Spinal cord (tissue), 10 donors: ENCODE measurements at places on chromosomes 3 and 15.

GRCh38 chr3:61637088-61638051 is 76.0 kb downstream of the PTPRG start:
- no peak for DNase-seq

DNA sequence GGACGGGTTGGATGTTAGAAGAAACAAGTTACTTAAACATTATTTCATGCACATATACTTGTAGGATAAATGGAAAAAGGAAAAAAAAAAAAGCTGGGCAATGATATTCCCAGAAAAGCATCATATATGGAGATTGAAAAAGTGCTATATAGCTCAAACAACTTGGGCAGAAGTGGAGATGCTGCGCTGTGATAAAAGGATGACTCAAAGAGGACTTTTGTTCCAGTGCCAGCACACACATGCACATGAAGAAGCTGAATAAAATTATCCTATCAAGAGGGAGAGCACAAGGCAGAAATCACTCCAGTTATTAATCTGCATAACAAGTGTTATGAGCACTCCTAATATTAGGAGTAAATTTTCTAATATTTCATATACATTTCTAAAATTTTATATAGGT is 30.9 kb downstream of the FRMD4B start:
- DNase-seq: no peak

DNA sequence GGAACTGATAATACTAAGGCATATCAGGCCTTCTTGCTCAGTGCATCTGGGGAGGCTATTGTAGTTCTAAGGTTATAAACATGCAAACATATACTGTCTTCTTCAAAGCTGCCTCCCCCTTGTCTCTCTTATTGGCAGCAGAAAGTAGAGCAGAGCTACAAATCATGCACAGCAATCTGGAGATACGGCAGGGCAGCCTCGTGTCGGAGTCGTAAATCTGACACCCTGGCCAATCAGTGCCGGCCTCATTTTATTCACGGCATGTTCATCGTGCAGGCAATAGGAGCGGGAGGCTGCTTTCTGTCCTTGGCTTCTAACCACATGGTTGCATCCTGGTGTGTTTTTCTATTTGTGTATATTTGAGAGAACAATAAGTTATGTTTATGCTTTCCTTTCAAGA is 300.2 kb upstream of the CNTN6 start:
- DNase-seq: peak; percentile 76

DNA sequence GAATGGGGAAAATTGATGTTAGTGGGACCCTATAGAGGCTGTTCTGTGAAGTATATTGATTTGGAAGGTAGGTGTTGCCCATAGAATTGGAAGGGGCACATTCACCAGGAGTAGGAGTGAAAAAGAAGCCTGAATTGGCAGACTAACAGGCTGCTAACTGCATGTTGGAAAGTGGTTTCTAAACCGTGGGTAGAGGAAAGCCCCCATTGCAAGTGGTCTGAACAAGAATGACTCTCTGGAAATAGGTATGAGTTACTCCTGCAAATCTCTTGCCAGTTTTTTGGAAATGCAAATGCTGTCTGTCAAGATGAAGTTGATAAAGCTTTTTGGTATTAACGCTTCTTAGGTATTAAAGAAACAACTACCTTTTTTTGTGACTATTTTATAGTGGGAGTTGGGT is 3.5 kb downstream of the UBE2E1 start:
- no peak for DNase-seq

- DNase-seq: no peak
Observed at GRCh38 chr3:107574650-107575049, 51.9 kb downstream of the BBX start.

DNA sequence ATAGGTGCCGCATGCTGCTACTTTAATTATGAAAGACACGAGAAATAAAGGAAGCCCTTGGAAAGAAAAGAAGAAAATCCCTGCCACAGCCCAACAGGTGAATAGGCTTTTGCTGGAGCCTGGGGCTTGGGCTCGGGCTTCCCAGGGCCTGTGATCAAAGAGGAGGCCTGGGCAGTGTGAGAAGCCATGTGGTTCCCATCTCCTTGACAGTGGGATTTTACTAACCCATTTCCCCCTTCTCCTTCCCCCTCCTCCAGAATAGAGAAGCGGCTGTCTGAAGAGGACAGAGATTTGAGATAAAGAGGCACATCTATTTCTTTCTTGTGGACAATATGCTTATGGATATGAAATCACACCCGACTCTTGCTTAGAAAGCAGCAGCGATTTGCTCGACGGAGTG is 369.1 kb downstream of the MCTP2 start:
- DNase-seq: no peak

GRCh38 chr15:81819924-81820635 is 225.7 kb downstream of the MEX3B start:
- no peak for DNase-seq

DNA sequence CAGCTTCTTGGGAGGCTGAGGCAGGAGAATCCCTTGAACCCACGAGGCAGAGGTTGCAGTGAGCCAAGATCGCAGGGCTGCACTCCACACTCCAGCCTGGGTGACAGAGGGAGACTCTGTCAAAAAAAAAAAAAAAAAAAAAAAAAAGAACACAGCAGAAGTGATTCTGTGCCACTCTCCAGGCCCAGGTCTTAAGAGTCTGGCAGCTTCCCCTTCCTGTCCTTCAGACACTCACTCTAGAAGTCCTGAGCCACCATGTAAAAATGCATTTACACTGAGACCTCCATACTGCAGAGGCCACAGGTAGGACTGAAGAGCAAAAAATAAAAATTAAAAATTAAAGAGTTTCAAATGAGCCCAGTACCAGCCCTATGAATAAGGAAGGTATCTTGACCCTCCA is 11.8 kb upstream of the CDV3 start:
- no peak for DNase-seq

- no peak for DNase-seq
Observed at GRCh38 chr15:39388118-39388517, 192.8 kb upstream of the THBS1 start.

- no peak for DNase-seq
Observed at GRCh38 chr3:29202378-29202777, 78.5 kb upstream of the RBMS3 start.

- no peak for DNase-seq
Observed at GRCh38 chr15:76941636-76942035, 10.1 kb downstream of the RCN2 start.

GRCh38 chr3:150751781-150752263 is 11.1 kb downstream of the SIAH2 start:
- no peak for DNase-seq
